ENCODE measurements at places on chromosomes 7 and 10.

GRCh38 chr7:33959676-33960075, 54.3 kb downstream of the BMPER start:
- DNase-seq, result peak; percentile 65

DNA sequence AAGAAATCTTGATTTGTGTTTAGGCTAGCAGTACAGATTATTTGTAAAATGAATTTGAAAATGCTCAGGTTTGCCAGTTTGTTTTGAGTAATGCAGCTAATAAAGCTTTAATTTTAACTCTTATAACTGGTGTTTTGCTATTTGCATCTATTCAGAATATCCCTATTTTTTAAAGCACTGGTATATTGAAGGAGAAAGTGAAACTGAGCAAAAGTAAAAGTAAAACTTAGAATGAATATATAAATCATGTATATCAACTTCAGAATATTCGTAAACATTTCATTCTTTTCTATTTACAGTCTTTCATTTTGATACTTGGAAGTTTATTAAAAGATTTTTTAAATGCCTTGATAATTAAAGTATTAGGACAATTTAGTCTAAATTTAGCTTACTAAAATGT, 26.2 kb downstream of the TASOR2 start:
- DNase-seq, result no peak

DNA sequence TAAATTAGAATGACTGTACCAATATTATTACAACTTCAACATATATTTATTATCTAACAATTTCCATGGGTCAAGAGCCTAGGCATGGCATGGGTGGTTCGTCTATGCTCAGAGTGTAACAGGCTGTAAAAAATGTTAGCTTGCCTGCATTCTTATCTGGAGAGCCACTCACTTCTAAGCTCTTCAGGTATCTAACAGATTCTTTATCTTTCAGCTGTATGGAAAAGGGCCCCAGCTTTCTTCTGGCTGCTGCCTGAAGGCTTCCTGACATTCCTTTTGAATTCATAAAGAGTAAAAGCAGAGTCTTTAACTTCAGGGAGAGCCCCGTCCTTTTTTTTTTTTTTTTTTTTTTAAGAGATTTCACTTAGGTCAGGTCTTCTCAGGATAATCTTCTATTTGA, 648.8 kb downstream of the NXPH1 start:
- DNase-seq, result no peak

DNA sequence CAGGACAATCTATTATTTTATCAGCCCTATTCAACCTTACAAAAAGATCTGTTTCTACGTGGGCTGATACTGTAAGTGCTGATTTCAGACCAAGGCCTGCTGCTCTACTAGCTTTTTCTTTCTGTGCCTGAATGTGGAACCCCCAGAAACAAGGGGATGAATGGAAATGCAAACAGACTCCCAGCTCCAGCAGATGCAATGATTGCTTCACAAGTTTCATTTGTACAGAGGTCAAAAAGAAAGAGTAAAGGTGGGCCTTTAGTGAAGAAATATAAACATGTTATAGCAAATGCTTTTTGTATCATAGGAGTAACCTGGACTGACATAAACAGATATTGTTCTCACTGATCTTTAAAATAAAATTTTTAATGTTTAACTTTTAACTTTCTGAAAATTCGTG, 130.2 kb upstream of the SLC25A13 start:
- DNase-seq, result no peak

- DNase-seq, result no peak
Measured at GRCh38 chr10:70063418-70064098, 10.9 kb downstream of the MACROH2A2 start.

GRCh38 chr10:74921744-74922143, 95.3 kb downstream of the KAT6B start:
- peak; percentile 23 for DNase-seq

- DNase-seq, result no peak
Measured at GRCh38 chr10:130635528-130635927, 499.3 kb downstream of the GLRX3 start.

DNA sequence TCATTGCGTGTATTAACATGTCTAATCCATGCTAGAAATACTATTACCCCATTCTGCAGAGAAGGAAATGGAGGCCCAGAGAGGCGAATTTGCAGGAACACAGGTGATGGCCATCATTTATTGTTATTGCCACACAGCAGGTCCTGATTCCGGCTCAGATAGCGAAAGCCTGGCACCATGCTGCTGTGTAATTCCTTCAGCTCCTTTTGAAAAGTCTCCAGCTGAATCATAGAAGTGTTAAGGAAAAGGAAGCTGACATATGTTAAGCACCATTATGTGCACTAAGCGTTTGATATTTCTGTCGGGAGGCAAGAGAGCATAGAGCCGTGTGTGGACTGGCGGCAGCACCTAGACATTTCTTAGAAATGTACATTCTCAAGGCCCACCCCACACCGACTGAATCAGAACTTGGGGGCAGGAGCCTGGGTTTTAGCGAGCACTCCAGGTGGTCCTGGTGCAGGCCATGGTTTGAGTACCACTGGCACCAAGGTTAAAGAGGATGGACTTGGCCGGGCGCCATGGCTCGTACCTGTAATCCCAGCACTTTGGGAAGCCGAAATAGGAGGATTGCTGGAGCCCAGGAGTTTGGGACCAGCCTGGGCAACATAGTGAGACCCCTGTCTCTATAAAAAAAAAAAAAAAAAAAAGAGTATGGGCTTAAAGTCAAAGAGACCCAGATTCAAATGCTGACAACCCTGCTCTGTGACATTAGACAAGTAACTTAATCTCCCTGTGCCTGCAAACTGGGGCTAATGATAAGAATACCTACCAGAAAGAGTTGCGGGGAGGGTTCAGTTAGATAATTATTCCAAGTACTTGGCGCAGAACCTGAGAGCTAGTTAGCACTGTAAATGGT, 52.2 kb downstream of the UNC5B start:
- no peak for DNase-seq

DNA sequence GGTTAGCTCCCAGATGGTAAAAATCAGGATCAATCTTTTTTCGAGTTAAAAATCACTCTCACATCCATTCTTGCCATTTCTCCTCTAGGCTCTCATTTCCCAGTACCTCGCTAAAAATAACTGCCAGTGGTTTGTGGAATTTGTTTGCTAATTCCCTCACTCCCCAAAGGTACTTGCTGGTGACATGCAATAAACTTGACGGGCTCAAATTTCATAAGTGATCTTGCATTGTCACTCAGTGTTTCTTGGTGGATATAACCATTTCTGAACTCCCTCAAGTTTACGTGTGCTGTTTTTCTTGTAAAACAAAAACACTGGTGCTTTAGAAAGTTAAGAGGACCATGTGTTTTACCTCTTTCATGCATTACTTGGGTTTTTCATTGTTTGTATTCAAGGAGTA, 399.2 kb upstream of the MKI67 start:
- DNase-seq, result no peak

Data from fibroblast of skin of scalp (primary cell).